Stimulated activated CD4-positive, alpha-beta T cell treated with anti-CD3 and anti-CD28 coated beads, TNF-alpha, amount 100 ng/mL, for 1 hour (primary cell): ENCODE measurements at places on chromosomes 3 and 15.

DNA sequence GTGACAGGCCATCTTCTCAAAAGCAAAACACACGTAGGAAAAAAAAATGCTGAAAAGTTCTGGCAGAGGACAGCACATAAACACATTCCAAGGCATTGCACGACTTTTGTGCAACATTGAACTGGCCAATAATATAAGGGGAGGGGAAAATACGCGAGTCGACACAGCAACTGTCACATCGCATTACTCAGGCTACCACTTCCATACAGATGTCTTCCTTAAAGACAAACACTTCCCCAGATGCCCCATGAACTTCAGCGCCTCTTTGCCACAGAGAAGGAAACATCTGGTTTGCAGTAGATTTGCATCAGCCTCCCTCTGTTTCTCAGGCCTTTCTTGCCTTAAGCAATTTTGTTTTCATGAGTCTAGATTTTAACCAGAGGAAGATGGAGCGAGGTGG lies 144.4 kb upstream of the IGF1R start:
- no peak for DNase-seq

DNA sequence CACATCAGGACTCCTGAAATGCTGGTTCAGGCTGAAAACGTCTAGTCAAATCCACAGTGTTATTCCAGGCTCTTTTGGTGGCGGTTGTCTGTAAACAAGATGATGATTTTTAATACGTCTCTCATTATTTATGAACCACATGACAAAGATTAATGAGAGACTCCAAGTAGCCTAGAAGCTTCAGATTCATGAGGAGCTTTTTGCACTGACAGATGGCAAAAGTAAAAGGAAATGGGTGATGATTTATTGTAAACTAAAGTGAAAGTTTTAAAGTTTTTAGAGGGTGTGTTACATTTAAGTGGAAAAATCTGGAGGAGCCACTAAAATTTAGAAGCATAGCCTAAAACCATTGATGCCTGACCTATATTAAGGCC lies 77.0 kb downstream of the BBX start:
- no peak for DNase-seq

GRCh38 chr3:110323349-110323748 lies 748.3 kb upstream of the NECTIN3 start:
- DNase-seq = no peak

- DNase-seq = no peak
Measured at GRCh38 chr3:125087768-125088391, 32.1 kb upstream of the HEG1 start.

- DNase-seq = no peak
Measured at GRCh38 chr3:174310475-174310983, 548.6 kb upstream of the NAALADL2 start.

DNA sequence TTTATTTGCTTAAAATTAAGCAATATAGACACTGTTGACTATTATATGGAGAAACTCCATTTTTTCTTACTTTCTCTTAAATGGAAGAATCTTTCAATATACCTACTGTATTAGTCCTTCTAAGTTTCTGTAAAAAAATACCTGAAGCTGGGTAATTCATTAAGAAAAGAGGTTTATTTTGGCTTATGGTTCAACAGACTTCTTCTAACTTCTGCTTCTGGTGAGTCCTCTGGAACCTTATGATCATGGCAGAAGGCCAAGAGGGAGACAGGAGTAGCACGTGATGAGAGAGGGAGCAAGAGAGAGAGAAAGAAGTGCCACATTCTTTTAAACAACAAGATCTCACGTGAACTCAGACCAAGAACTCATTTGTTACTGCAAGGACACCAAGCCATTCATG lies 573.3 kb downstream of the MCTP2 start:
- DNase-seq = no peak

GRCh38 chr3:66577426-66578203 lies 76.8 kb upstream of the LRIG1 start:
- DNase-seq = no peak

GRCh38 chr3:125512135-125512920 lies 7.7 kb downstream of the SNX4 start:
- DNase-seq = no peak

DNA sequence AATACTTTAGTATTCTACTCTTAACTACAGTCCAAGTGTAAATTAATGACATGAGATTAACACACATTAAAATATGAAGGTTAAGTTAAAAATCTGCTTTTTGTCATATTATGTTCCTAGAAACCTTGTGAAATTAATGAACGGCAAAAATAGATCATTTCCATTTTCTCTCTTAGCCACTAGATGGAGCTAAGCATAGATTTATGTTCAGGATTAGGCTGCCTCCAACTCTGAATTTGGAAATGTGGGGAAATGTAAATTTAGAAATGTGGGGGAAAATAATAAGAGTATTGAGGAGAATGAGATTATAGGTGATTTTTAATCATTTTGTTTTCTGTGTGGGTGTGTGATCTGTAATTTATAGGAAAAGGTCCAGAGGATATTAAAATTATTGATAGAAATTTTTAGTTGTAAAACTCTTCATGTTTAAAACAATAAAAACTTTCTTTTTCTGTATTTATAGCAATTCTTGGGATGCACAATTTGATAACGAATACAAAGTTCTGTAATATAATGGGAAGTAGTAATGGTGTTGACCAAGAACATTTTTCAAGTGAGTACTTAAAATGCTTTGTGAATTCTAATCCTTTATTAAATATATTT lies 59.2 kb downstream of the TMOD3 start:
- no peak for DNase-seq

DNA sequence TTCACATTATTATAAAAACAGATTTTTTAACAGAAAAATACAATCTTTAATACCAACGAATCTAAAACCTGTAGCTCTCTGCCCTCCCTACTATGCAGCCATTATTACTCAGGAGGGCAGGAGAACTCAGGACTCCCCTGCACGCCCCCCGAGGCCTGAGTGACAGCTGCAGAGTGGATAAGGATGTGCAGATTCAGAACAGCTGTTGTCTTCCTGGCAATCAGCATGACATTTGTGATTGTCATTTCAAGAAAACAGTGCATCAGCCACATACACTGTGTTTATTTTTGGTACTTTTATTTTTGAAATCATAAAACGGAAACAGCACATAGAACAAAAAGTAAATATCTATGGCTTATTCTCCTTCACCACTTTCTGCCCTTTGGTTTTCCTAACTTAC lies 450.8 kb downstream of the OCA2 start:
- no peak for DNase-seq

- DNase-seq = no peak
Measured at GRCh38 chr3:12719541-12719940, 39.5 kb downstream of the TMEM40 start.
